ENCODE measurements at places on chromosomes 2 and 18.

DNA sequence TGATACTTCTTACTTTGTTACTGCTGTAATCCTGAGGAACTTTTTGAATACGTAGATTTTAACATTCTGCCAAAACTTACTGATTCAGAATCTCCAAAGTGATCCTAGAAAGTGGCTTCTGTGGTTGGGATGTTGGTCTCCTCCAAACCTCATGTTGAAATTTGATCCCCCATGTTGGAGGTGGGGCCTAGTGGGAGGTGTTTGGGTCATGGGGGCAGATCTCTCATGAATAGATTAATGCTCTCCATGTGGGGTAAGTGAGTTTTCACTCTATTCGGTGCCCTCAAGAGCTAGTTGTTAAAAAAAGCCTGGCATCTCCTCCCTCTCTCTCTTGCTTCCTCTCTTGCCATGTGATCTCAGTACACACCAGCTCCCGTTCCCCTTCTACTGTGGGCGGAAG, 329.9 kb downstream of the HRH4 start:
- DNase-seq: no peak

DNA sequence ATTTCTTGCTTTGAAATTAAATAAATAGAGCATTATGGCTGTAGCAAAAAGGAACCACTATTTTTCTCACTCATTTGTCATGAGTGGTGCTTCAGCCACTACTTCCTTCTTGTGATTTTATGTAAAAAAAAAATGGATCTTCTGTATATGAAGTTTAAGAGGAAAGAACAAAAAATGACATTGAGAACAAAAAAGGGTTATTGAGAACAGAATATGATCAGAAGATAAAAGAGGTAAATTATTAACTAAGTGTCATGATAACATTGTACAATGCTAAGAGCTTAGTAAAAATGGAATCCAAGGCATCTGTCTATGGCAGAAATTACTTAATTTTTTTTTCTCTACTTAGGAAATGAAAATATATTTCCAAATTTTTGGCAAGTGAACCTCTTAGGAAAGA, 103.5 kb downstream of the PKP4 start:
- DNase-seq: no peak

DNA sequence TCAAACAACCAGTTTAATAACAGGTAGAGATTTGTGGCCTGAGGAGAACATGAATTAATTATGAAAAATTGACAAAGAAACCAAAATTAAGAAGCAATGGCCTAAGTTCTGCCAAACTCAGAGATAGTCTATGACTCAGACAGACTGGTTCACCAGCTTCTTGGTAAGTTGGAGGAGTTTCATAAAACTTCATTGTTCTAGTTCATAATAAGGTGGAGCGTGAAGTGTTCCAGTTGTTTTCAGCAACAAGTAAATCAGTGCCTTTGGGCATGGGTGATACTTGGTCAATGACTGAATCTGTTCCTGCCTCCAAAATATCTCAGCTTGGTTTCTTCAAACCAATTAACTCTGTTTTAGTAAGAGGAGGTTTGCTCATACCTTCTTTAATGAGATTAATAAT, 40.0 kb downstream of the SLC40A1 start:
- DNase-seq: no peak

DNA sequence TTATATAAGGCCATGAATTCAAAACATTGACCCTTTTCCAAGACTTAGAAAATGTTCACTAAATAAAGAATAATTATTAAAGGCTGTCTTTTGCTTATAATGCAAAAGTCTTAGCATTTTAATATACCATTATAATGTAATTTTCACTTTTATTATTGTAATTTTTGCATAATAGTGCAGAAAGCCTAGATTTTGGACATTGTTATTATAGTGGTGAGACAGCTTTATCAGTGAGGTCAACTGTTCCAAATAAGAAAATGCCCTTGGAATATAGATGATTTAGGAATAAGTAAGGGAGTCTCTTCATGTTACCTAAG, 56.6 kb downstream of the ATIC start:
- DNase-seq: no peak

- no peak for DNase-seq
Measured at GRCh38 chr2:68432696-68433658, 34.1 kb downstream of the FBXO48 start.

GRCh38 chr2:36677386-36677785, 19.1 kb upstream of the VIT start:
- DNase-seq: no peak

GRCh38 chr2:14301331-14301730, 331.2 kb upstream of the LRATD1 start:
- no peak for DNase-seq

DNA sequence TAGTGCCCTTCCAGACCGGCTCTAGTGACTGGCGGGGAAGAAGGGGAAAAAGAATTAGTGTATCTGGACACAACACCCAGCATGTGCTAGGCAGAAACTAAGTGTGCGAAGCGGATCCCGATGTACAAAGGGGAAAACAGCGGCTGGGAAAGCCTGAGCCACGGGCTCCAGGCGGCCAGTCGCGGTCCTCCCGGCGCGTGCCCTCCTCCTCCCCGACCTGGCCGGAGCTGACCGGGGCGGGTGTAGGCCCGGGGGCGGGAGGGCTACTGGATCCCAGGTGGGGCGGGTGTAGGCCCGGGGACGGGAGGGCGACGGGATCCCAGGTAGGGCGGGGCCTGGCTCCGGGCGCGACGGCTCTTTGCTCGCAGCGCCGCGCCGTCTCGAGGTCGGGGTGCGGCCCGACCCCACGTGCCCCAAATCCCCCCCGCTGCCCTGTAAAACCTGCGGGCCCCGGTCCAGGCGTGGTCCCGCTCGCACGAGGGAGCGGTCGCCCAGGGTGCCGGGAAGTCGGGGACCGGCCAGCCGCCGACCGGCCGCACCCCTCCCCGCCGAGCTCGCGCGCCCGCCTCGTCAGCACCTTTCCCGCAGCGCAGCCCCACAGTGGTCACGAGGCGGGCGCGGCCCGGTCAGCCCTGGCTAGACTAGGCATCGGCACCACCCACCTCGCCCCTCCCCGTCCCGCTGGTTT, 48.8 kb downstream of the C2orf42 start:
- DNase-seq: no peak

DNA sequence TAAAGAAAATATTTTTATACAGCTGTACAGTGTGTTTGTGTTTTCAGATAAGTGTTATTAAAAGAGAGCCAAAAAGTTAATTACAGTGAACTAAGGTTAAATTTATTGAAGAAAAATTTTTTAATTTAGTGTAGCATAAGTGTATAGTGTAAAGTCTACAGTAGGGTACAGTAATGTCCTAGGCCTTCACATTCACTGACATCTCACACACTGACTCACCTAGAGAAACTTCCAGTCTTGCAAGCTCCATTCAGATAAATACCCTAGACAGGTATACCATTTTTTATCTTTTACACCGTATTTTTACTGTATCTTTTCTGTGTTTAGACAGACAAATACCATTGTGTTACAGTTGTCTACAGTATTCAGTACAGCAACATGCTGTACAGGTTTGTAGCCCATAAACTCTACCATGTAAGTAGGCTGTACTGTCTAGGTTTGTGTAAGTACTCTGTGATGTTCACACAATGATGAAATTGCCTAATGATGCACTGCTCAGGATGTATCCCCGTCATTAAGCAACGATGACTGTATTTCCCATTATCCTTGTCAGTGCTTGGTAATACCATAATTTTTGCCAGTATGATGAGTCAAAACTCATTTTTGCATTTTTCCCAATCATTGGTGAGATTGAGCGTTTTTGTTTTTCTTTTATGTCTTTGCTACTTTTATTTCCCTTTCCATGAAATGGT, 48.2 kb upstream of the B3GNT2 start:
- no peak for DNase-seq

GRCh38 chr2:111053825-111054515, 66.7 kb upstream of the BCL2L11 start:
- DNase-seq: no peak

GRCh38 chr2:109368798-109369197, 239.8 kb downstream of the SH3RF3 start:
- no peak for DNase-seq

DNA sequence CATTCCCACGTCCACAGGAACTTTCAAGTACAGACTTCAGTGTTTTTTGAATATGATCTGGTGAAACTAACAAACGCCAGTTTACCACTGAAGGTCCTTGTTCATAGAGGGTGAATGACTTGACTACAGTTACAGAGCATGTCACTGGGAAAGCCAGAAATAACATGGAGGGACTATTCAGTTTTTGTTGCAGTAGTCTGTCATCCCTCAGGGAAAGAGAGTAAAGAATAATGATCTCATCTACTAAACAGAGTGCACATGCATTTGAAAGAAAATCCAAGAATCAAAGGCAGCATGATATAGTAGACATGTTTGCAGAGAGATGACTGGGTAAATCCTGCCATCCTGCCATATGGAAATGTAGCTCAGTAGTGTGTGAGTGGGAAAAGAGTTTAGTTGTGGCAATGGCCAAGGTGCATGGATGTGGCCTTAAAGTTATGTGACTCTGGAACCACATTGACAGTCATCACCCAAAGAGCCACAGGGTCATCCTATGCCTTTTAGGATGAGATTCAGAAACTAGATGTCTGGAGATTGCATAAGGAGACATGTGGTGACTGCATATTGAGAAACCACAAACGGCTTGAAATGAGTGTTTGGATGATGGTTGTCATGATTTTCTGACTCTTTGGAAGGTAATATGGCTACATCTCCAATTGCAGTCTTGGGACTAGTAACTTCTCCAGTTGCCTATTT, 125.3 kb upstream of the ZEB2 start:
- no peak for DNase-seq

DNA sequence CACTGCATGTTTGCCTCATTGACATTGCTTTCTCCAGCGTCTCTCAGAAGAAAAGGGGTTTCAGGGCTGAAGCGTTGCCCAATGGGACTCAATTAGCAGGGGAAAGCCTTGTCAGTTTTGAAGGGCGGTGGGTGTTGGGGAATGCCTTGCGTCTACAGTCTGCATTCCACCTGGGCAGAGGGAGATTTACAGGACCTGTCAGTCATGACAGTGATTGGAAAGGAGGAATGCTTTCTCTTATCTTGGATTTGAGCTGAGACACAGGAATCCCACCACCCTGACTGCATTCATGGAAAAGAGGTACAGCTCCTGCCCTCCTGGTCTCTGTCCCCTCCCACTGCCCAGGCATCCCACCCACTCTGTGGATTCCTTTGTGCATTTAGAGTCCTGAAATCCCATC, 123.9 kb downstream of the ACKR3 start:
- no peak for DNase-seq

DNA sequence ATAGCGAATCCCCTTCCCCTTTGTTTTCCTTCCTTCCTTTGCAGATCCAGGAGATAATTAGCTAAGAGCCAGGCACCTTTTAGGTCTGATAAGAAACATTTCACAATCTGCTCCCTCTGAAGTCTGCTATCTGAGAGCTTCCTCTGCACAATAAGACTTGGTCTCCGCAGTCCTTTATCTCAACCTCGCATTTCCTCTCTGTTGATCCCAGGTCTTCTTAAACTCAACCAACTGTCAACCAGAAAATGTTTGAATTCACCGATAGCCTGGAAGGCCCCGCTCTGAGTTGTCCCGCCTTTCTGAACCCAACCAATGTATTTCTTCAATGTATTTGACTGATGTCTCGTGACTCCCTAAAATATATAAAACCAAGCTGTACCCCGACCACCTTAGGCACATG, 78.4 kb upstream of the CTDP1 start:
- DNase-seq: no peak

DNA sequence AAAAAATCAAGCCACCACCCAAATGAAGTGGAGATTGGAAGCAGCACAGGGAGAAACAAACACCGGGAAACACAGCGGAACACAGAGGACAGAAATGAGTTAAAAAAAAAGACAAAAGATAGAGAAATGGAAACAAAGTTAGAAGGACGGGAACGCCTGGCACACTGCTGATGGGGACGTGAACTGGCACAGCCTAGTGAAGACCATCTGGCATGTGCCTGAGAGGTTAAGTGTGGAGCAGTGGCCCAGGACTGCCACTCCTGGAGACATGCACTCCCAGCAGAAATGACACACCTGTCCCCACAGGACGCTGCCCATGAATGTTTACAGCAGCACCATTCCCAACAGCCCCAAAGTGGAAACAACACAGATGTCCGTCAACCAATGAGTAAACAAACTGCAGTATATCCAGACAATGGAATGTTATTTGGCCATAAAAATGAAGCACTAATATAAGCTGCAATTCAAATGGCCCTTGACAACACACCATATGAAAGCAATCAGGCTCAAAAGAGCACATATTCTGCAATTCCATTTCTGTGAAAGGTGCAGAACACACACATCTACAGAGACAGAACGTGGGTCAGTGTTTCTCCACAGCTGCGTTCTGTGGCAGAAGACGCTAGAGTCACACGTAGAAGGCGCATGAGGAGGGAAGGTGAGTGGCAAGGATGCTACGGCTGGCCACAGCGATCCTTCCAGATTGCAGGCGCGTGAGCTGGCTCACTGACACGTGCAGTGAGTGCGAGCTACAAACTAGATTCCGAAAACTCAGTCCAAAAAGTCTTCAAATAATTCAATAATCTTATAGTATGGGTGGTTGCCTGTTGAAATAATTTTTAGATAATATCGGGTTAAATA, 24.6 kb downstream of the THAP4 start:
- no peak for DNase-seq

DNA sequence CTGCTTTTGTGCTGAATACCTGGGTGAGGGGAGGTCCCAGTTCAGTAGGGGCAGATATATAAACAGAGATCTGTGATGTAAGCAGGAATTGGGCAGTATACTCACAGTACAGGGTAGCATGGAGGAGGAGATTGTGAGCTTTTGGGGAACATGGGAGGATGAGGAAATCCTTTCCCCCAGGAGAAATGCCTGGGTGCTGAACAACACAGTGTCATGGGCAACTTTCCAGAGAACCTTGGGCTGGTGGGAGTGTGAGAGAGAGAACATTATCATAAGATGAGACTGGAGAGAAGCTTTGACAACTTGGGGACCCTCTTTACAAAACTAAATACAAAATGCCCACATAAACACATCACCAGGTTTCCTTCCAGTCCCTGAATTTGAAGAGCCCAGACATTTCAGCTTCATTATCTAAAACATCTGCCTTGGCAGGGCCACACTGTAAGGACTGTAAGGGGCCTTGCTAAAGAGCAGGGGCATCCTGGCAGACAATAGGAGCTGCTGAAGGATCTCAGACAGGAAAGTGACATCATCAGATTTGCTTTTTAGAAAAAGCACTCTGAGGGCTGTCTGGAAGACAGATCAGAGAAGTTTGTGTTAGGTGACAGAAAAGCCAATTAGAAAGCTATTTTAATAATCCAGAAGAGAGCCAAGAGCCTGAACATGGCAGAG, 303.1 kb upstream of the FBXO11 start:
- no peak for DNase-seq

GRCh38 chr2:169979025-169979424, 151.8 kb downstream of the UBR3 start:
- no peak for DNase-seq

DNA sequence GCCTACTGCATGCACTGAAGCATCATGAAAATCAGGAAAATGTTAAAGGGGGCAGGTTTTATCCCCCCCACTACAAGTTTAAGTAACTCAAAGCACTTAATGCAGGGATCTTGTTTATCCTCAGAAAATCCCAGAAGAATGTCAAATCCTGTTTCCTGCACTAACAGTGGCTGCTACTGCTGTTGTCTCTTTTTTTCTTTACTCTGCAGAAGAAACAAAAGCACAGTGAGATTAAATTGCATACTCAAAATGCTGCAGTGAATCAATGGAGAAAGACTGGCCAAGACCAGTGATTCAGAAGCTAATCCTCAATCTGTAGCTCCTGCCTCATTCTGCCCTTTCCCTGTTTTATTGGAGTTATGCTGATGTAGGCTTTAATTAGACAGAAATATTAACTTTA, 332.3 kb upstream of the FIGN start:
- no peak for DNase-seq

- no peak for DNase-seq
Measured at GRCh38 chr2:135985826-135986393, 484 bp upstream of the DARS1 start.

Measured in left renal pelvis (tissue), 4 donors.